SW480 (cell line): ENCODE measurements at places on chromosomes 2 and 18.
A peak's percentile ranks its signal among the peaks of the same experiment; 100 is the strongest.

GRCh38 chr2:74566076-74566753, 11.7 kb downstream of the DOK1 start:
- no peak for DNase-seq

DNA sequence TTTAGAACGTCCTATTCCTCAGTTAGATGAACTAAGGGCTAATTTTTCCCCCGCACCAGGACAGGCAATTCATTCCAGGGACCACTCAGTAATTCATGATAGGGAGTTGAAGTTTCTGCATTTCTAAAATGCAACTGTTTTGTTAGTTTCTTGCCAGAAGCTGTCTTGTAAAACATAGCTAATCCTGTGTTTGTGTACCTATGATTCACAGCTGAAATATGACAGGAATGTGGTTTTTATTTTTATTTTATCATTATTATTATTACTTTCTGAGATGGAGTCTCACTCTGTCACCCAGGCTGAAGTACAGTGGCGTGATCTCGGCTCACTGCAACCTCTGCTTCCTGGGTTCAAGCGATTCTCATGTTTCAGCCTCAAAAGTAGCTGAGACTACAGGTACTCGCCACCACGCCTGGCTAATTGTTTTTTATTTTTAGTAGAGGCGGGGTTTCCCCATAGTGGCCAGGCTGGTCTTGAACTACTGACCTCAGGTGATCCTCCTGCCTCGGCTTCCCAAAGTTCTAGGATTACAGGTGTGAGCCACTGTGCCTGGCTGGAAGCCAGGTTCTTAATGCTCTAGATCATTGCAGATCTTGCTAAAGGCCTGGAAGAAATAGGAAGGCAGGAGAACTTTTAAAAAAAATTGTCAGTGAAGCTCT, 154.8 kb upstream of the FHL2 start:
- no peak for DNase-seq

DNA sequence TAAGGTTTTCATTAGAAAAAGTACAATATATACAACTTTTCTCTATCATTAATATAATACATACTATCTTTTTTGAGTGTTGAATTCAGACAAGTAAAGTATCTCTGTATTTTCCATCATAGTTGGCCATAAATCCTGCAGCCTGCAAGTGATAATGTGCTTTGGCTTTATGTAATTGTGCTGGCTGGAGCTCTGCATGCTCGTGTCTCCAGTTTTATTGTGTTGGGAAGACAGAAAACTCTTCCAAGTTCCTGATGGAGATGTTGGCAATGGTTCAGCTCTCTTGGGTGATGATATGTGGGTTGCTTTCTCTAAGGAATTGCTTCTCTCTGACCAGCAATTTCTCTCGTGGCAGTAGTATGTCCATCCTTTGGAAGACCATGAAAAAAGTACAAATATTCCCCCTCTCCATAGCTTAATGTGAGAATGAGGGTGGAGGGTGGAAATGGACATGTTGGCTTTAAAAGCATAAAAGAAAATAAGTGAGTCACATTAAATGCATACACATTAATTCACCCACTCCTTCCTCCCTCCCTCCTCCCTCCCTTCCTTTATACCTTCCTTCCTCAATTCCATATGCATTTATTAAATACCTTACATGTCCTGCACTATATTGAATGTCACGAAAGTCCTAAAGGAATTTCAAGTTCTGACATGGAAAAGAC, 344.2 kb downstream of the MTX2 start:
- DNase-seq, result no peak

DNA sequence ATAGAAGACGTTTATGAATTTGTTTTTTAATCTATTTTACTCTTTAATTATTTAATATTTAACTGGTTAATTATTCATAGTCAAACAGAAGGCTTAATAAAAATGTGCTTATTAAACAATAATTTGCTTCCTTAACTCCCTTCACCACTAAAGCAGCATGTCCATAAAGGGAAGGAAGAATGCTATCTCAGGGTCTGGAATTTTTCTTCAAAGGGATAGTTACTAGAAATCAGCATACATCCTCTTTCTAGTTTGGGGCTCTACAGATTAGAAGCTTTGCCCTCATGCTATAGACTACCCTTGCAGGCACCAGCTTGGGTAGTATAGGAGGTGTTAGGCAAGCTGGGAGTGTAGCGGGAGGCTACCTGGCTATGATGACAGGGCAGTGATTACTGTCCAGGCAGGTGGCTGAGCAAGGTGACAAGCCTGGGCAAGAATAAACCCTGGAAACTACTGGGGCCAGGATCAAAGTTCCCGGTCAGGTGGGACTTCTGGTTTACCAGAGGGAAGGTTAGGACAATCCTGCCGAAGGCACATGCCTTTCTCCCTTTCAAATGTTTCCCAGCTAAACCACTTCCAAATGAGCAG, 276.0 kb upstream of the REV1 start:
- peak; percentile 37 for DNase-seq
